ENCODE measurements at places on chromosomes 7 and 10. TPM values are rescaled to one million over a fixed set of nuclear protein-coding genes. Genes with fewer than 3 reads are reported as not detected.

Gene COBL
- 7.7 TPM for total RNA-seq

DNA sequence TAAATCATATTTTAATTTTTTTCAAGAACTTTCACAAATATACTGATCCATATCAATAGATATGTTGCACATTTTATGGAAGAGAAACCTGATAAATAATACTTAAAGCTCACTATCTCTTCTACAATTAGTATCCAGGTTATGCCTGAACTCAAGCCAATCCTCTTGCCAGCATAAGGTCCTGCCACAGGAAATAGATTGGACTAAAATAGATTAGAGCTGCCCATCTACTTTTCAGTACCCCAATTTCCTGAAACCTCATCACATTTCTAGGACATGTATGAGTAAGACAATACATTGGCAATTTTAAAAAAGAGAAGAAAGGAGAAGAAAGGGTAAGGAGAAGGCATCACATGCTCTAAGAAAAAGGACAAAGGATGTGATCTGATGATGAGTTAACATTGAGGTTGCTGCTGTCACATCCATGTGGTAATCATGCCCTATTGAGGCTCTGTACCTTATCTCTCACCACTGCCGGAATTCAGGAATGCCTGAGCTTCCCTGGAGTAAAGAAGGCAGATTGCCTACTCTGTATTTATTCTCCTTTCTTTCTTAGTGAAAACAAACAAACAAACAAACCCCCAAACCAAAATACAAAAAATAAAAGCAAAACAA lies 199.7 kb downstream of the ANK3 start:
- DNase-seq = no peak

Gene PDE1C
- total RNA-seq = 11.5 TPM

DNA sequence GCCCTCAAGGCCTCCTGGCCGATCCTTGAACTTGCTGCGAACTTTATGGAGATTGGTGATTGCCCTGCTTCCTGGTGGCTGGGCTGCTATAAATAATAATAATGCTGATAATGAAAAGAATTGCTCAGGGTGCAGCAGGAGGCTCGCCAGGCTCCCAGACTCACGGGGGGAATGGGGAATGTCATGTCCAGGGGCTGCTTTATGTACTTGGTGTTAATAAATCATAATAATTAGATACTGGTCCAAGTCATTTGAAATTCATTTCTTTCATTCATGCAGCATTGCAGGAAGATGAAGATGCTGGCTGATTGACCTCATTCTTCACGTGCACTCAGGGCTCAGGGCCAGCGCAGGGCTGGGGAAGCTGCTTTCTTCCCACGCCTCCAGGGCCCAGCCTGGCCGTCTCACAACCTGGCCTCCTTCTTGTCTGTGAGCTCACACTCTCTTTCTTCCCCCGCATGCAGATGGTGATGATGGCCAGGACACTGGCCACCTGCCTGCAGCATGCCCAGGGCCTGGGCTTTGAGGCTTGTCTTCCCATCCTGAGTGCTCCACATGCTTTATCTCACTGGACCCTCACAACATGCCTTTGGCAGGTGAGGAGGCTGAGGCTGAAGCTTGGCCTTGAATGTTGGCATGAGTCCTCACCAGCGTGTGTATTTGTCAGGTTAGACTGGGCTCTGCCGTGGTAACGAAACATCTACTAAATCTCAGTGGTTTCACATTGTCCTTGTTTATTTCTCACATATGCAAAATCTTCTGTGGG lies 138.4 kb upstream of the TNS3 start:
- DNase-seq = peak; percentile 96

DNA sequence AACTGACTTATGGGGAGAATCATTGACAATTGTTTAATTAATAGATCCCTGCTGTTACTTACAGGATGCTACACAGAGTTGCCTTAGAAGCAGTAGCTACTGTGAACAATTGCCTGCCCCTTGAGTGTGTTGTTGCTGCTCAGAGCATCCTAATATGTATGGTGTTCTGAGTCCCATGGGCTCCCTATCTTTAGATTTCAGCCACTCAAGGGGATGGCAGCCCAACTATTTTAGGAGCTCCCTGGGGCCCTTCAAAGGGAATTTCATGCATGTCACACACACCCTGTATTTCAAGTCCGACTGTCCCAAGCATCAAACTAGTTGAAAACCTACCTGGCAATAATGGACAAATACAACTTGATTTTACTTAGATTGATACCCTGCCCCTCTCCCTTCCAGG lies 111.2 kb downstream of the NOC3L start:
- no peak for DNase-seq

- DNase-seq = peak; percentile 92
Measured at GRCh38 chr7:135170274-135170997, at the start of gene CYREN. Gene CYREN (minus strand): TSS chr7:135170707. CDS start chr7:135168922, 1,785 bp downstream.
